ENCODE measurements at places on chromosomes 6 and 20.

DNA sequence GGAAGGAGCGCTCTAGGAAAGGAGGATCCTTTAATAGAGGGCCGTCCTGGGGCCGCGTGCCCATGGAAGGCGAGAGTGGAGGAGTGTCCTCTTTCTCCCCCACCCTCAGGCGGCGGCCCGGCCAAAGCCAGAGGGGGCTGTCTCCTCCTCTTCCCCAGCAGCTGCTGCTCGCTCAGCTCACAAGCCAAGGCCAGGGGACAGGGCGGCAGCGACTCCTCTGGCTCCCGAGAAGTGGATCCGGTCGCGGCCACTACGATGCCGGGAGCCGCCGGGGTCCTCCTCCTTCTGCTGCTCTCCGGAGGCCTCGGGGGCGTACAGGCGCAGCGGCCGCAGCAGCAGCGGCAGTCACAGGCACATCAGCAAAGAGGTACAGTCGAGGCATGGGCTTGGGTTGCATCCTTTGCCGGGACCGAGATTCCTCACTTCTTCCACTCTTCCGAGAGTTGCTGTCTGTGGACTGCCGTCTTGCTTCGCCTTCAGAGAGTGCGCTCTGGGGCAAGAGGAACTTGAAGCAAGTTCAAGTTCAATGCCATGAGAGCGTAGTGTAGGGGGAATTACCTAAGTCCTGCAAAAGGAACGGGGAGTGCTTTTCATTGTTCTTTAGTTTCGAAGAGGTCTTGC is at the start of gene LAMA2:
TSS of gene LAMA2 (plus strand) at position 148 of the 621 bp plus-strand sequence. CDS start at position 256, 108 bp downstream.
- peak; percentile 3 for DNase-seq

DNA sequence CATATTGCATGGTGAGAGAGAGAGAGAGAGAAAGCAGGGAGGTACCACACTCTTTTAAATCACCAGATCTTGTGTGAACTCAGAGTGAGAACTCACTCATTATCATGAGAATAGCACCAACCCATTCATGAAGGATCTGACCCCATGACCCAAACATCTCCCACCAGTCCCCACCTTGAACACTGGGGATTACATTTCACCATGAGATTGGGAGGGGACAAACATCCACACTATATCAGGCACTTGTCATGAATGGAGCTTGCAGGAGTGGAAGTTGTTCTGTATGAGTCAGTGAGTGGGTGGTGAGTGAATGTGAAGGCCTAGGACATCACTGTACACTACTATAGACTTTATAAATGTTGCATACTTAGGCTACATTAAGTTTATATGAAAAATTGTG is 47.7 kb upstream of the RNF182 start:
- DNase-seq = no peak

DNA sequence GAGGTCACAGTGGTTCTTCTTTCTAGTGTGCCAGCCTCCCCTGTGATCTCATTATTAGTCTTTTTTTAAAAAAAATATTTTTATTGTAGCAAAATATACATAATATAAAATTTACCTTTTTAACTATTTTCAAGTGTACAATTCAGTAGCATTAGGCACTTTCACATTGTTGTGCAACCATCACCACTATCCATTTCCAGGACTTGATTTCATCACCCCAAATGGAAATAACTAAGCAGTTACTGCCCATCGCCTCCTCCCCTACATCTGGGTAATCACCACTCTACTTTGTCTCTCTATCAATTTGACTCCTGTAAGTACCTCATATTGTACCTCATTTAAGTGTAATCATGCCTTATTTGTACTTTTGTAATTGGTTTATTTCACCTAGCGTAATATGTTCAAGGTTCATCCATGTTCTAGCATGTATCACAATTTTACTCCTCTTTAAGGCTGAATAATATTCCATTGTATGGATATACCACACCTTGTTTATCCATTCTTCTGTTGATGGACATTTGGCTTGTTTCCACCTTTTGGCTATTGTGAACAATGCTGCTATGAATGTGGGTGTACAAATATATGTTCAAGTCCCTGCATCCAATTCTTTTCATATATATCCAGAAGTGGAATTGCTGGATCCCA is 68.6 kb upstream of the FYN start:
- DNase-seq = no peak

DNA sequence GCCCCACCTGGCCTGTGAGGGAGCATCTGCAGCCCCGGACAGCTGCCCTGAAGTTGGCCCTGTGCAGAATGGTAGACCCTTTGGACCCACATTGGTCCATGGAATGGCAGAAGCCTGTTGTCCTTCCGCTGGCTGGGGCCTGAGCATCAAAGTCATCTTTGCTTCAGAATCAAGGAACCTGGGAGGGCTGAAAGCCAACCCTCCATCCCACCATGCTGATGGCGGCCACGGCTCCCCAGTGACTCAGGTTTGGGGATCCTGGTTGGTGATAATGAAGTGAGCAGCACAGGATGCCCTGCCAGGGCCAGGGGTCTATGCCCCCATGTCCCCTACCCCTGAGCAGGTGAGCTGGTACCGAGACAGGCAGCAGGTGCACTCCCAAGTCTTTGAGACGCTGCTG is 52.8 kb downstream of the YTHDF1 start:
- DNase-seq = no peak

- DNase-seq = peak; percentile 86
These were observed 402 bp downstream of the ZBTB12 start for GRCh38 chr6:31901415-31901952.

Measured in hematopoietic multipotent progenitor cell treated with erythropoietin and hydrocortisone succinate and interleukin-3 and kit ligand, for 4 days (in vitro differentiated cells).